ENCODE measurements at places on chromosomes 2 and 18.

DNA sequence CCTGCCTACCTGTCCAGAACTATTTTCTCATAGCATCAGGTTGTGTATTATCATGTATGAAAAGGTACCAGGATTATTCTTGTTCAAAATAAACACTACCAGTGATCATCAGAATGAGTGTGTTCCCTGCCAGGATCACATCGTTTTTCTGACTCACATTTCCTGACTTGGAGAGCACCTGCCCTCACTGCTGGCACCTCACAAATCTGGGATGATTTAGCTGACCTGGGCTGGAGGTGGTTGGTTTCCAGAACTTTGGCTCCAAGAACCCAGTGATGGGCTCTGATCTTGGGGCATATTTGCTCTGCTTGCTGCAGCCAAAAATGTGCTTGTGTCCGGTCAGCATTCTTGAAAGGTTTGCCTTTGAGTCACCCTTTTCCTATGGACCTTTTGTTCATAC lies 836.3 kb upstream of the ACVR2A start:
- DNase-seq, result no peak

- DNase-seq, result no peak
These were observed 1.5 kb downstream of the RND3 start for GRCh38 chr2:150485871-150486538.

DNA sequence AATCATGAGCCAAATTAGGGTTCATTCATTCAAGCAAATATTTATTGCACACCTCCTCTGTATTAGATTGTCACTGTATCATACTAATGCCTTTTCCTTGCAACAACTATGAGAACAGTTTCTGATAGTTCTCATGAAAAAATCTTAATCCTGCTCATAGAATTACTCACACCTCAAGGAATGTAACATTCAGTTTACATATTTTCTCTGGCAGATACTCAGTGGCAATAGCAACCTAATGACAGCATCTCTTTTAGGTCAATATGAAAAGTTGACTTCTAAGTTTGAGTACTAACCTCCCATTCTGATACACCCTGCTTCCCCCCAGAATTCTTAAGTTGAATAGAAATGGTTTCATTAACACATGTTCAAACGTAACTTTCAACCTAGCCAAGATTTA lies 132.0 kb downstream of the VWC2L start:
- DNase-seq, result no peak

DNA sequence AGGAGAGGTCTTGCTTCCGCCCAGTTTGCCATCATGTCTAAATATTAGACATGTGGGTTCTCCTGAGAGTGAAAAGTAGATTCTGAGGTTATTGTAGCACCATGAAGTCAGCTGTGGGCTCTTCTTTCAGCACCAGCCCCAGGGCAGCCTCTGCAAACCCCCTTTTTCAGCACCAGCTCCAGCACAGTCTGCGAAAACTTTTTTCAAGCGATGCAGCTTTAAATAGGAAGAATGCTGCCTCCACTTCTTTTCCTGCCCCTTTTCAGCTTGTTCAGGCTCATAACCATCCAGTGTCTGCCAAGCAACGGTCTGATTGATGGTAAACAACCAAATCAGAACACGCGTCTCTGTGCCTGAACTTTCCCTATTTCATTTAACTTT lies at the start of gene COL5A2:
Gene COL5A2, minus strand, starts transcription at position 192 of the 381 bp plus-strand sequence. Its CDS starts 157 bp downstream, at position 35.
- DNase-seq, result no peak

DNA sequence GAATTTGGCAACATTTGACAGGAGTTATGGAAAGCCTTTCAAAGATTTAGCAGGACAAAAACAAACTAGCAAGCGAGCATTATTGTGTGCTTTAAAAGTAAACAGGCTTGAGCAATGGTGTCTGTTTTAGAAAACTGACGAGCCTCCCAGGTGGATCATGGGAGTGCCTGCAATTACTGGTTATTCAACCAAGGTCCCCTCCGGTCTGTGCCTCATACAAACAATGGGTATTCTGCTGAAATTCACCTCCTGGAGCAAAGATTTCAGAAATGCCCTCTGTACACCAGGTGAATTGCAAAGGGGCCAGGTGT lies 22.4 kb downstream of the RTP5 start:
- no peak for DNase-seq

- DNase-seq, result no peak
These were observed 85.4 kb upstream of the ZCCHC2 start for GRCh38 chr18:62437235-62438017.
